ENCODE measurements at places on chromosomes 12 and 14. TPM values are rescaled to one million over a fixed set of nuclear protein-coding genes. Genes with fewer than 3 reads are reported as not detected.

DNA sequence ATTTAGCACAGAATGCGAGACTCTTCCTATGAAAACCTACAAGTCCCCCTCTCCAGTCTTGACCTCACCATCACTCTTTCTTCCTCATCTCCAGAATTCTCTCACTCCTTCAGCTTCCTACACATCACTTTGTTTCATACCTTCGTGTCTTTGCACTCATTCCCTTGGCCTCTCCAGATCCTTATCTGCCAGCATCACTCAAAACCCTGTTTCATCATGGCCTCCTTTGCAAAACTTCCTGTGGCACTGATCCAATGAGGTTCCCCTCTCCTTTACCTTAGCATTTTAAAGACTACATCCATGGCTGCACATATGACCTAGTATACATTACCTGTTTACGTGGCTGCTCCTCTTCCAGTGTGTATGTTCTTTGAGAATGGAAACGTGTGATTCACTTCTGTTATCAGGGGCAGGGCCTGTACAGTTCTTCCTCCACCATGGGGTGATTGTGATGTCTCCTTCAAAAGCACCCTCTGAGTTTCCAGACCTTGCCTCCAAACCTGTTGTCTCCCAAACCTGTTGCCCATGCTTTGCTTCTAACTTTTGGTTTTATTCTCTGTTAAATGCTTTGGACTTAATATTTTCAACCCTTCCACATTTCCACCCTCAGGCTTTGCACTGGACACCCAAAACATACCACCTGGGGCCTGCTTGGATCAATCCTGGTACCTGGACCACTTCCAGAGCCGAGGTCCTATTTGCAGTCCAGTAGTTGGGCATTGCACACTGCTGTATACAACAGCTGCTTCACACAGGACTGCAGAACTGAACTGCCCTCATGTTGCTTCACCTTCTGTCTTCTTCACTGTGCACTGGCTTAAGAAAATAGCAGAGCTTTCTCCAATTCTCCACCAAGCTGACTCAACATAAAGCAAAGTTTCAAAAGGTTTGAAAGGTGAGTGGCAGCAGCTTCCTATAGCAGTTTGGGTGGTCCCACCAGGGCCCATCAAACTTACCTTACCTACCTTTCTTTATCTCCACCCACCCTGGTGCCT, 131.7 kb downstream of the LLPH start:
- H3K27me3 ChIP-seq: no peaks in the 10 kb centered on the region
- no peak for DNase-seq
- H3K27ac ChIP-seq: no peak overlapping the region
- H3K36me3 ChIP-seq: no peaks in the 10 kb centered on the region

DNA sequence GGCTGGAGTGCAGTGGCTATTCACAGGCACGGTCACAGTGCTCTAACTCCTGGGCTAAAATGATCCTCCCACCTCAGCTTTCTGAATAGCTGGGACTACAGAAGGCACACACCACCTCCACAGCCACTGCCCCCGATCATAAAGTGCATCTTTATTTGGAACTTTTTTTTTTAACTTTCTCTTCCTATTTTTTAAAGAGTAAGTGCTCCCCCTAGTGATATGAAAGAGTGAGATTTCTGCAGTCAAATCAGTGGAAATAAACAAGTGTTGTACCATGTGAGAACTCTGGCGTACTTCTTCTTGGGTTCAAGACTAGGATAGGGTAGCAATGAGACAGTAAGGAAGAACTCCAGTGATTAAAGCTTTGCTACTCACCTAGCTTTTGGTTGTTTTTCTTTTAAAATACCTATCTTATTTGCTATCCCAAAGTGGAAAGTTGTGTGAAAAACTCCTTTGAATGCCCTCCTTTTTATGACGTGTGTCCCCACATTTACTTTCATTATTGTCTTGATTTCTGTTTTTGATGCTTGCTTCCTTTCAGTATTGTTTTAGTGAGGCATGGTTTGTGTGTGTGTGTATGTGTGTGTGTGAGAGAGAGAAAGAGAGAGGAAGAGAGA, 6.6 kb downstream of the PPP4R4 start:
- H3K4me1 ChIP-seq: peaks cover 24% of the 10 kb centered on the region
- H3K27ac ChIP-seq: peak overlapping the region; percentile 0
- H3K4me3 ChIP-seq: peak overlapping the region; percentile 11
- DNase-seq: no peak
- H3K27me3 ChIP-seq: peaks cover 15% of the 10 kb centered on the region

- no peak overlapping the region for H3K4me3 ChIP-seq
- no peaks in the 10 kb centered on the region for H3K36me3 ChIP-seq
- no peak overlapping the region for H3K27ac ChIP-seq
- no peak for DNase-seq
- H3K27me3 ChIP-seq: no peaks in the 10 kb centered on the region
- H3K4me1 ChIP-seq: peaks cover 2% of the 10 kb centered on the region
Observed at GRCh38 chr14:75459099-75459741, 31.4 kb downstream of the JDP2 start.

- H3K4me3 ChIP-seq: no peak overlapping the region
- no peaks in the 10 kb centered on the region for H3K27me3 ChIP-seq
- peaks cover 12% of the 10 kb centered on the region for H3K4me1 ChIP-seq
- DNase-seq: no peak
- H3K27ac ChIP-seq: no peak overlapping the region
Observed at GRCh38 chr14:54614296-54614695, 47.4 kb downstream of the SAMD4A start.

- DNase-seq: no peak
- H3K27ac ChIP-seq: no peak overlapping the region
- peaks cover 20% of the 10 kb centered on the region for H3K36me3 ChIP-seq
- no peaks in the 10 kb centered on the region for H3K27me3 ChIP-seq
- peaks cover 11% of the 10 kb centered on the region for H3K4me1 ChIP-seq
Observed at GRCh38 chr12:30746190-30746589, 8.6 kb downstream of the CAPRIN2 start.

GRCh38 chr12:58629376-58629775, 290.9 kb downstream of the LRIG3 start:
- no peak for DNase-seq
- no peaks in the 10 kb centered on the region for H3K4me1 ChIP-seq
- no peaks in the 10 kb centered on the region for H3K27me3 ChIP-seq
- H3K27ac ChIP-seq: no peak overlapping the region
- H3K4me3 ChIP-seq: no peak overlapping the region
- no peaks in the 10 kb centered on the region for H3K36me3 ChIP-seq

- DNase-seq: no peak
- no peaks in the 10 kb centered on the region for H3K27me3 ChIP-seq
- no peaks in the 10 kb centered on the region for H3K36me3 ChIP-seq
- H3K4me1 ChIP-seq: peaks cover 14% of the 10 kb centered on the region
- H3K27ac ChIP-seq: no peak overlapping the region
Observed at GRCh38 chr12:122058549-122059149, 19.9 kb upstream of the MLXIP start.

DNA sequence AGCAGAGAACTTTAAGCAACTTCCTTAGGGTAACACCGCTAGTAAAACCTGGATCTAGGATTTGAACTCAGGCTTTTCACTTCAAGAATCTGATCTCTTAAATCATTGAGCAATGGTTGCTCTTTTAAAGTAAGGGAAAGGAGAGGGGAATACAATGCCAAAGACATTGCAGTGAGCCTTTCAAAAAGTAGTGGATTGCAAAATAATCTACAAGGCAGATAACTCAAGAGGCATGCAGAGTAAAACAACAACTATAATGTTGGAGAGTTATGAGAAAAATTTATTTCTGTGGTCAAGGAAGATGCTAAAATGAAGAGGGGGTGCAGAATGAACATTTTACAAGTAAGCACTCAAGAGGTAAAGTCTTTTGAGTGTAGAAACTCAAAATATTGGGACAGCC, 432.6 kb downstream of the C12orf50 start:
- no peak overlapping the region for H3K4me3 ChIP-seq
- H3K4me1 ChIP-seq: no peaks in the 10 kb centered on the region
- no peak for DNase-seq
- no peaks in the 10 kb centered on the region for H3K27me3 ChIP-seq
- no peaks in the 10 kb centered on the region for H3K36me3 ChIP-seq

DNA sequence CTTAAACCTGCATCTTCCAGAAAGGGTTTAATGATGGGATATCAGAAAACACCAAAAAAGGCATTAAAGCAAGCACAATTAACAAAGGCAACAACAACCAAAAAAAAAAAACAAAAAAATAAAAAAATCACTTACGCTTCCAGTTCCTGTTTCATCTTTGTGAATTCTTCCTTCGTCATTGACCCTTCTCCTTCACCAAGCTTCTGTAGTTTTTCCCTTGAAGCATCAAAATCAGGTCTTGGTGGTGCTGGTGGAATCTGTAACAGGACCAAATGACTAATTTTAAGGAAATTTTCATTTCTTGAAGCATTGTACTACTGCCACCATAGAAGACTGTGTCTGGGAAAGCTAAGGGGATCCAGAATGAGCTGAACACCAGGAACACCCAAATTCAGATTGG, 24.5 kb downstream of the SNX6 start:
- H3K36me3 ChIP-seq: peaks cover 13% of the 10 kb centered on the region
- peaks cover 4% of the 10 kb centered on the region for H3K4me1 ChIP-seq
- no peak overlapping the region for H3K4me3 ChIP-seq
- DNase-seq: no peak
- peak overlapping the region; percentile 51 for H3K27ac ChIP-seq

- no peaks in the 10 kb centered on the region for H3K36me3 ChIP-seq
- H3K27ac ChIP-seq: no peak overlapping the region
- no peak for DNase-seq
- H3K4me1 ChIP-seq: no peaks in the 10 kb centered on the region
- H3K27me3 ChIP-seq: no peaks in the 10 kb centered on the region
Observed at GRCh38 chr14:68547305-68548193, 245.3 kb downstream of the ZFP36L1 start.

GRCh38 chr14:89503431-89503996, 86.5 kb upstream of the FOXN3 start:
- no peak overlapping the region for H3K27ac ChIP-seq
- peaks cover 24% of the 10 kb centered on the region for H3K36me3 ChIP-seq
- H3K27me3 ChIP-seq: no peaks in the 10 kb centered on the region
- DNase-seq: no peak
- H3K4me1 ChIP-seq: peaks cover 38% of the 10 kb centered on the region

DNA sequence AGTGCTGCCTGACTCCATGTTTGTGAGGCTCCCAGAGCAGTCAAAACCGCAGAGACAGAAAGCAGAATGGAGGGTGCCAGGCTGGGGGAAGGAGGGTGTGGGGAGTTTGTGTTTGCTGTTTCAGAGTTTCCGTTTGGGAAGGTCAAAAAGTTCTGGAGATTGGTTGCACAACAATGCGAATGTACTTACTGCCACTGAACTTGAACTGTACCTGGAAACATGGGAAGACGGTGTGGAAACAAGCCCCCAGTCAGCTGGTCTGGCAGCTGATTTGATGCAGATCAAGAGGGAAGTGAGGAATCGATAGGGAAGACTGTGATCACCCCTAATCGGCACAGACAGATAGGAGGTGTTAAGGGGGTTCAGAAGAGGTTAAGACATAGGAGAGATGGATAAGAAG, 35.3 kb upstream of the INF2 start:
- H3K4me1 ChIP-seq: peaks cover 15% of the 10 kb centered on the region
- H3K27me3 ChIP-seq: peaks cover 8% of the 10 kb centered on the region
- H3K27ac ChIP-seq: no peak overlapping the region
- H3K4me3 ChIP-seq: no peak overlapping the region

FOXG1 gene
- not detected for total RNA-seq

ANKS1B gene
- not detected for total RNA-seq

STAB2 gene
- total RNA-seq: not detected

Data from activated naive CD8-positive, alpha-beta T cell treated with anti-CD3 and anti-CD28 coated beads for 36 hours (primary cell).